ENCODE measurements at places on chromosomes 11 and 22. TPM values are rescaled to one million over a fixed set of nuclear protein-coding genes. Genes with fewer than 3 reads are reported as not detected.

The DBX1 gene
- not detected for total RNA-seq

The PRODH gene
- 1.4 TPM for total RNA-seq

The RBMXL2 gene
- total RNA-seq, result not detected

The ARAP1 gene
- 31.4 TPM for total RNA-seq

The ADAMTS8 gene
- 1.1 TPM for total RNA-seq

The NLRP14 gene
- total RNA-seq, result not detected

The CRYBB3 gene
- not detected for total RNA-seq

The NAV2 gene
- total RNA-seq, result 20.5 TPM

The ANKK1 gene
- not detected for total RNA-seq

The GRIK4 gene
- not detected for total RNA-seq

The MAP6 gene
- total RNA-seq, result 1.9 TPM

The BCO2 gene
- 1.1 TPM for total RNA-seq

Data from A549 treated with Mapracorat at 1 μM for 4 hours (cell line).